Stimulated activated CD8-positive, alpha-beta memory T cell treated with anti-CD3 and anti-CD28 coated beads, Interleukin-4, amount 100 ng/mL, for 1 hour (primary cell): ENCODE measurements at places on chromosomes 4 and X.

- no peak for DNase-seq
Observed at GRCh38 chr4:163447481-163447880, 26.1 kb downstream of the TKTL2 start.

DNA sequence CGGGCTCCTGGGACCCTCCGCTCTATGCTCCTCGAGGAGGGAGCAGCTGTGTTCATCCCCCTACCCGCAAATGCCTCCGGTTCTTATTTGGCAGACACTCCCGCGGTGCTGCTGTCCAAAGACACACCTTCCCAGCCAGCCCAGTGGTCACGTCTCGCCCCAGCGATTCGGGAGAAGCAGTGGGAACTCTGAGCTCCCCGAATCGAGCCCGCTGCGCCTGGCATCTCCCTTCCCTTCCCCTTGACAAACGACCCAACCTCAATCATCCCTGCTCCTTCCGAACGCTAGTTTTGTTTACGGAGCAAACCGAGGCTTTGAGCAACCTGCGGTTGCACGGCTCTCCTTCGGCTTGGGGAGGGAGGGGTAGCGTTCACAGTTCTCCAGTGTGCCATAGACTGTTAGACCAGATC is 317 bp upstream of the FRMPD4 start:
- DNase-seq: no peak

DNA sequence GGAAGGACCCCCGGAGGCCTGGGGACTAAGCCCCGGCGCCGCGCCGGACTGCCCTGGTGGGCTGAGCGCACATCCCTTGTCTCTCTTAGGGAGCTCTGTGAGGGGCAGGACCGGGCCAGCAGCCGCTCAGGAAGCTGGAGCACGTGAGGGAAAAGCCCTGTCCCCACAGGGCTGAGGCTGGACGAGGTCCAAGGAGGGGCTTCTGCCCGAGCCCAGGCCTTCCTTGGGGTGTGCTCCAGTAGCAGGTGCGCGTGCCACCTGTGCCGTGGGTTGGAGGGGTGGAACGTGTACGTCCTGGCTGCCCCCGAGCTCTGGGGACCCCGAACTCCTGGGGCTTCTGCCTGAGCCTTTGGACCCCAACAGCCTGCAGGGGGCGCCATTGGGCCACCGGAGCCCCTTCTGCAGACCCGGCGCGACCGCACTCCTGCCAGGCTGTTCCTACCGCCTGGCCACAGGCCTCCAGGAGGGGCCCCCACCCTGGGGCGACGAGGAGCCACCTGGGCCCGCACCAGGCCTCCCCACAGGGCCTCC is 27.2 kb downstream of the TACC3 start:
- peak; percentile 45 for DNase-seq

DNA sequence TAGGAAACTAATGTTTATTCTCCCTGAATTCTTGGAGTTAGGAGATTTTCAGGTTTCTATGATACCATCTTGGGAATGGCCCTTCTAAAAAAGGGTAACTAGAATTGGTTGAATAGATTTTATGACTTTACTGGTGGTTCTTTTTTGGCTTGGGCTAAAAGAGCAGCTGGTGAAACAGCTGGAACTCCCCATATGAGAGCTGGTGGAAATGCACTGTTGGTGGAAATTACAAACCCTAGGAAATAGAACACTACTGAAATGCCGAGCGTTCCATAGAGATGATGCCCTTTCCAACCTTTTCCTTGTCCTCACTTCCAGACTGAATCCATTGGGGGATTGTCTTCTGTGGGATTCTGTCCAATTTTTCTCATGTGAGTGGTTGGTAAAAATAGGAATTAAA is 139.5 kb downstream of the STIM2 start:
- no peak for DNase-seq

- no peak for DNase-seq
Observed at GRCh38 chr4:167088115-167088514, 146.2 kb downstream of the SPOCK3 start.

DNA sequence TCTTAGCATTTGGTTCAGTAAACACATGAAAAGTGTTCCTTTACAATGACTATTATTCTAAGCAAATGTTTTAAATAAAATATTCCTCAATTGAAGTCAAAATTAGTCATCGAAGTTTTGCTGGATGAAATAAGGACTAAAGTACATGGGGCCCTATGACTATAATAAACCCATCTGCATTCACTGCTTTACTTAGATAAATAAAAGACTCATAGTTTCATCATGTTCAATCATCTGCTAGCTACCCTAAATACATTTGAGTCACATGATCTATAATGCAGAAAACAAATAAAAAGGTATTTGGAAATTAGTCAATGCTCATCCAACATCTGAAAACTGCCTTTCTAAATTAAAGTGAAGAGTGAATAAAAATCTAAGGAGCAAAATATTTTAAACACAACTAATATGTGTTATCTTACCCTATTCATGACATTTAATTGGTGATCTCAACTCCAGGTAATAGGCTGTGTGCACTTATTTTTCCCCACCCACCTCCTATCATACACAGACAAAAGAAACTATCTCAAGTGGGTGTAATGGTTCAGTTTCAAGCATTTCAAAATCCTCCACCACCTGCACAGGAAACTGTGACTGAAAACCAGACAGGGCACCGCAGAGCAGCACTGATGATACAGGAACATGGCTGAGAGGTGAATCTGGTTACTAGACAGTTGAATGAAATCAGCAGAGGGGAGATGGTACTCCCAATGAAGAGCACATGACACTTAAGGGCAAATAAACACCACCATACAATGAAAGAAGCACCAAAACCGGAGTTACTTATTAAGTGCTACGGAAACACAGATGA is 78.6 kb downstream of the CAMK2D start:
- peak; percentile 27 for DNase-seq

DNA sequence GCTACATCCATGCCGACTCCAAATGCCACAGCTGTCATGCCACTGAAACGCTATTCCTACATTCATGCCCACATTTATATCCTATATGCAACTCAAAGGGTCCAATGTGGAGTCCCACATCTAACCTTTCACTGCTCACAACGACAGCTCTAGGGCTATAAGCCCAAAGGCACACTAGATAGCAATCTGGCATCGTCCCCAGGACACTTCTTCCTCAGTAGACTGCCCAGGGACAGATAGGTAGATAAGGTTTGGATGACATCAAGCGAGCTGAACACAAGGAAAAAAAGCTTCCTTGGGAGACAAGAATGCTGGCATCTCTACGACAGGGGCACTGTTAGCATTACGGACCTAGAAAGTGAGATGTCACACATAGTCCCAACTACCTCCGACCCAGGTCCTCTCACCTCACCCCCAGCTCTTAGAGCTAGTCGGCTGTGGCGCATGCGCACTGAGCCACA is 685 bp downstream of the RAB9B start:
- DNase-seq: no peak

DNA sequence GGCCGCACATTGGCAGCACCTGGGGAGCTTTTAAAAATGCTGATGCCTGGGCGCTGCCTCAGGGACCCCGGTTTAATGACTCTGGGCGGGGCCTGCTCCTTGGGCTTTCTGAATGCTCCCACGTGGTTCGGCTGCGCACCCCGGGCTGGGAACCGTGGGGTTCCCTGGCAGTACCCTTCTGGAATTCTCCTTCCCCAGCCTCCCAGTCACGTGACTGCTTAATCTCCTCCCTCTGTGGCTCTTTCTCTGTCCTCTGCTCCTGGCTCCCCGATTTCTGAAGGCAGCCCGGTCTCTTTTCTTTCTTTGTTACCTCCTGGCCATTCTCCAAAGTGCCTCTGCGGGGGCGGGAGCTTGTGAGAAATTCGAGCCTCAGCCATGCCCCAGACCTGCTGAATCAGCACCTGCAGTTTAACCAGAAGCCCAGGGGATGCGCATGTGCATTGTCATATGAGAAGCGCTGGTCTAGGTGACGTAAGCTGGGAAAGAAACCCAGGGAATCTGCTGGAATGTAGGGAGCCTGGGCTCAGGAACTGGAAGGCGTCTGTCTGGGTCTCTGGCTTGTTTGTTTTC is 16.6 kb downstream of the CLCN4 start:
- DNase-seq: no peak
